ENCODE measurements at places on chromosomes 2 and 18.

DNA sequence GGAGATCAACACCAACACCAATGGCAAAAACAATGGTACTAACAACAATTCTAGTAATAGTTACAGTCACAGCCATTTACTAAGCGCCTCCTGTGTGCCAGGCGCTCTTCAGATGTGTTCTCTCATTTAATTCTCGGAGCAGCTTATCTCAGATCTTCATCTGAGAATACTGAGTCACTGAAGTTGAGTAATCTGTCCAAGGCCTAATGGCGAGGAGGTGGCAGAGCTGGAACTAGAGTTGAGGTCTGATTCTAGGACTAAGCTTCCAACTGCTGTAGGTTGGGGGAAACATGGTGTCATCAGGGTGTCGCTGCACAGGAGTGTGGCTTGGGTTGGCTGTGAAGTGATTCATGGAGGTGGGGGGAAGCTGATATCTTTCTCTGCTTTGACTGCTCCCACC is 156.1 kb downstream of the DYSF start:
- DNase-seq = no peak

DNA sequence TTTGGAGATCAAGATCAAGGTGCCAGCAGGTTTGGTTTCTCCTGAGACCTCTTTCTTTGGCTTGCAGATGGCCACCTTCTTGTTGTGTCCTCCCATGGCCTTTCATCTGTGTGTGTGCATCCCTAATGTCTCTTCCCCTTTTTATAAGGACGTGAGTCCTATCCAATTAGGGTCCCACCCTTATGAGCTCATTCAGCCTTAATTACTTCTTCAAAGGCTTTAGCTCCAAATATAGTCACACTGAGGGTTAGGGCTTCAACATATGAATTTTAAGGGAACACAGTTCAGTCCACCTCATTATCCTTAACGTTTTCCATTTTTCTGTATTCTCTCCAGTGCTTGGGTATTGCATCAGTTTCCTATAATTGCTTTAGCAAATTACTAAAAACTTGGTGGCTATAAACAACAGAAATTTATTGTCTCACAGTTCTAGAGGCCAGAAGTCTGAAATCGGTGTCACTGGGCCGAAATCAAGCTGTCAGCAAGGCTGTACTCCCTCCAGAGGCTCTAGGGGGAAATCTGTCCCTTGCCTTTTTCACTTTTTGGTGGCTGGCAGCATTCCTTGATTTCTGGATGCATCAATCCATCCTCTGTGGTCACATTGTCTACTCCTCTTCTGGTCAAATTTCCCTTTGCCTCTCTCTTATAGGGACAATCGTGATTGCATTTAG is 34.1 kb downstream of the CDC42EP3 start:
- no peak for DNase-seq

DNA sequence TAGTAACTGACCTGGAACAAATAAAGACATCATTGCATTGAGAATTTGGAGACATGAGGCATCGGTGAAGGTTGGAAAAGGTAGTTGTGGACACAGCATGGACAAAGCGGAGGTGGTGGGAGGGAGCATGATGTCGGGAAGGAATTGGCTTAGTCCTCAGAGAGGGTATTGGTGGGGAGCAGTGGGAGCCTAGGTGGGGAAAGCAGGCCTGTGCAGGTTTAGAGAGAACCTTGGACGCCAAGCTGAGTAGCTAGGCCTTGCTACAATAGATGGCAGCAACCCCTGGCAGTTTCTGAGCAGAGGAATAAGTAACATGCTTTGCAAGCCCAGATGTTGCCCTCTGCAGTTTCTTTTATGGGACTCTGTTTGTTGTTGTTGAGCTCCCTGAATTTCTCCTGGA is 177.1 kb upstream of the LHCGR start:
- no peak for DNase-seq

- no peak for DNase-seq
Observed at GRCh38 chr2:230781130-230781797, 68.6 kb downstream of the CAB39 start.

DNA sequence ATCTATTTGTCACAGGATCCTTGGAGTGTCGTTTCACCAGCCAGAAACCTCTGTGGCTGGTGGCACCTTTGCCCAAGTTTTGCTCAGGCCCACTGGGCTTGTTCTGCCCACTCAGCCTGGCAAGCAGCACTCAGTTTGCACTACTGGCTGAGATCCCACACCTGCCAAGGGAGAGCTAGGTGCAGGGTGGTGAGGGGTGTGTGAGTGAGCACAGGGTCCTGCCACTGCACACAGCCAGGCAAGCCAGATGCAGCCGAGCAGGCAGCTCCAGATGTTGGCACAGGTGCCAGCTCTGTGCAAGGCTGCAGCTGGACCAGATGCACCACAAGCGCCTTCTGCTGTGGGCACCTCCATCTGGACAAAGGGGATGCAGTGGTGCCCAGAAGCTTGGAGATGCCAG is 281.7 kb upstream of the UBE2E3 start:
- no peak for DNase-seq

GRCh38 chr2:207933396-207934065 is 91.8 kb downstream of the PLEKHM3 start:
- DNase-seq = peak; percentile 5

- no peak for DNase-seq
Observed at GRCh38 chr2:134919341-134920210, 954 bp downstream of the CCNT2 start.

- no peak for DNase-seq
Observed at GRCh38 chr2:126852361-126852760, 46.3 kb upstream of the TEX51 start.

- no peak for DNase-seq
Observed at GRCh38 chr18:28256166-28256565, 79.2 kb upstream of the CDH2 start.

- DNase-seq = no peak
Observed at GRCh38 chr18:508835-509234, 8.3 kb upstream of the COLEC12 start.

GRCh38 chr2:128714285-128714684 is 395.6 kb upstream of the HS6ST1 start:
- DNase-seq = no peak

- no peak for DNase-seq
Observed at GRCh38 chr18:3212657-3213056, 7.1 kb downstream of the MYOM1 start.

GRCh38 chr2:2328848-2329247 is 2.2 kb downstream of the MYT1L start:
- no peak for DNase-seq

DNA sequence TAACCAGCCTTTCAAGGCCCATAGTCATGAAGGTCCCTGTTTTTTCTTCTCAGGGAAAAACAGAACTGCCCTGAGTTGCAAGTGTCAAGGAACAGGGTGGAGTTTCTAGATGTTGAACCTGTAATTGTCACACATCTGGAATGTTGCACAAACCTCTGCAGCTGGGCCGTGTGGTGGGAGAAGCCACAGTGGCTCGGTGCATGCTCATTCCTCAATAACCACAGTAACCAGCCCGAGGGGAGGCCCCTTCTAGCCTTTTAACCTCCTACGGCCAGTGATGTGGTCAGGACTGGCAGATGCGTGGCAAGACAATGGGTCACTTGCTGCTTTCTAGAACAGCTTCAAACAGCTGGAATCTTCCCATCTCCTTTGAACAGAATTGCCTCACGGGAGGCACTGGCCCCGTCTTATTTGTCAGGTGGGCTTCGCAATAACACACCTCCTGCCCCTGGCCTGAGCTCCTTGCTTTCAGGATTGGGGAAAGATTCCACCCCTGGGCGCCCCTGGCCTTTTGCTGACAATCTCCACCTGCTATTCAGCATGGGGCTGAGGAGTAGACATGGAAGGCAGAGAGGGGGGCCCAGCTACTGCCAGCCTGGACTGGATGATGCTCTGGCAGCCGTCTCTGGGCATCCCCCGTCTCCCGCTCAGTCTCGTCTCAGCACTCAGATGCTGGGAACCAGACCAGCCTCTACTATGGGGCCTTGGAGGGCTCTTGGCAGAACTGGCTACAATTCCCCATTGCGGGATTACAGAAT is 102.9 kb downstream of the KLHL29 start:
- no peak for DNase-seq

DNA sequence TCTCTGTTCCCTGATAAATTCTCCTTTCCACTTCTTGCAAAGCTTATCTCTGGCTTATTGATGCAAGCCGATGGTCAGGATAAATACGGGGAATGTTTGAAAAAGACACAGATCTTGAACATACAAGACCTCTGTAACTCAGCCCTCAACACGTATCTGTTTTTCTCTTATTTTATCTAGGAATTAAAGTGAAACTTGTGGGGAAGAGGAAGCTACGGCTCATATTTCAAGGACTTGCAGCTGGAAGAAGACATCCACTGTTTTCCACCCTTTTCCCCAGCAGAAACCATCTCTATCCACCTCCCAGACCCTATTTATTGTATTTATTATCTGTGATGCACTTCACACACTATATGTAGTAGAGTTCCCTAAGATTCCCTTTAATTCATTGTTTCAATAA is 98.4 kb upstream of the TANK start:
- no peak for DNase-seq

- no peak for DNase-seq
Observed at GRCh38 chr2:53455094-53455493, 312.5 kb upstream of the CHAC2 start.

DNA sequence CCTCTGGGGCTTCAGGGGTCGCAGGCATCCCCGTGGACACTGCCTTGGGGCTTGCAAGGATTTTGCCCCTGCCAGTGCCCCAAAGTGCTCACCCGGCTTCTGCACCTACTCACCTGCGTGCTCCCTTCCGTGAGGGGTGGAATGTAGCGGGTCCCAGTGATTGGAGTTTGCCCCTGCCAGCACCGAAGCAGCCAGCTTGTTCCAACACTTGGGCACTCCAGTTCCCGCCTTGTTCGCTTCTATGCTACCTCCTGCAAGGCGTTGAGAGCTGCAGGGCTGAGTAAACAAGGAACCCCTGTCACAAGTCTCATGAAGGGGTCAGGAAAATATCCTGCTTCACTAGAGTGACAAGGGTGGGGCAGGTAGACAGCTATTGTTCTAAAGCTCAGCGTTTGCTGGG is 631.5 kb downstream of the EPHA4 start:
- DNase-seq = no peak
